Hematopoietic multipotent progenitor cell (in vitro differentiated cells): ENCODE measurements at places on chromosomes 2 and 18.

GRCh38 chr18:55234366-55235093, 275.3 kb upstream of the CCDC68 start:
- peak; percentile 78 for DNase-seq

GRCh38 chr2:171999161-171999560, 592 bp upstream of the METAP1D start:
- no peak for DNase-seq

DNA sequence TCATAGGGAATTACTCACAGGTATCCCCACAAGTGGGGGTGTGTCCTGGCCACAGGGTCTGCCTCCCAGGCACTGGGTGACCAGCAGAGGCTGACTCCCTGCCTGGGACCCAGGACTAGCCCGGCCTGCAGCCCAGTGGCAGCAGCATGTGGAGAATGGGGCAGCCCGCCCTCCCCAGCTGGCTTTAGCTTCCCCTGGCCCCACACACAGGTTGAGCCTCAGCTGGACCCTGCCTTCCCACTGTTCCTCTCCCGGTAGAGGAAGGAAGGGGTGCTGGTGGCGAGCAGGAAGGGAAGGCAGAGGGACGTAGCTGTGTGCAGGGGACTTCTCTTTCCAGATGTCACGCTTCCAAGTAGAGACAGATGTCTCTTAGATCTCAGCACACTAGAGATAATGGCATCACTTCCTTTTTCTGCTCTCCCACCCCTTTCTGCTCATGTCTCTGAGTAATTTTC, 51.4 kb downstream of the EMILIN2 start:
- DNase-seq, result peak; percentile 35

GRCh38 chr2:188345426-188345825, 53.8 kb downstream of the GULP1 start:
- DNase-seq, result no peak

DNA sequence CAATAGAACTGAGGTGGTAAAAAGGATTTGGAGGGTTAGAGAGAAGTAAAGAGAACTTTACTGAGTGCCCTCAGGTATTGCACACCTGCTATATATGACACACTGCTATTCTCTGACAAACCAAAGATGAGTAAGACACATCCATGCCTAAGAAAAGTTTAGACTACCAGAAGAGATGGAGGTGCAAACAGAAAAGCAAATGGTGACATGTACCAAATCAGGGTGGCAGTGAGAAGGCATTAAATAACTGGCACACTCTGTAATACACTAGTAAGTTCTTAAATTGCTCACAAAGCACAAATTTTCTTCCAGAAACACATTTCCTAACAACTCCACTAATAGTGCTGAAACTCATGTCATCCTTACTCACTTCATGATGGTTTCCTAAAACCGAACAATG, 88.6 kb downstream of the KCTD18 start:
- DNase-seq, result no peak

DNA sequence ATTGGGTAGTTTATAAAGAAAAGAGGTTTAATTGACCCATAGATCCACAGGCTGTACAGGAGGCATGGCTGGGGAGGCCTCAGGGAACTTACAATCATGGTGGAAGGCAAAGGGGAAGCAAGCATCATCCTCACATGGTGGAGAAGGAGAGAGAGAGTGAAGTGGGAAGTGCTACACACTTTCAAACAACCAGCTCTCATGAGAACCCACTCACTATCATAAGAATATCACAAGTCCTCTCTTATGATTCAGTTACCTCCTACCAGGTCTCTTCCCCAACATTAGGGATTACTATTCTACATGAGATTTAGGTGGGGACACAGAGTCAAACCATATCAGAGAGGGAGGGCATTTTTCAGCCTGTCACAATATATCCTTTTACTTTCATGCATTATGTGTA, 22.7 kb upstream of the DOCK10 start:
- DNase-seq, result no peak

GRCh38 chr18:26992926-26993325, 127.4 kb upstream of the AQP4 start:
- DNase-seq, result no peak

GRCh38 chr2:106080959-106081358, 113.1 kb downstream of the UXS1 start:
- DNase-seq, result no peak

GRCh38 chr2:12821656-12822055, 104.9 kb downstream of the TRIB2 start:
- DNase-seq, result no peak

DNA sequence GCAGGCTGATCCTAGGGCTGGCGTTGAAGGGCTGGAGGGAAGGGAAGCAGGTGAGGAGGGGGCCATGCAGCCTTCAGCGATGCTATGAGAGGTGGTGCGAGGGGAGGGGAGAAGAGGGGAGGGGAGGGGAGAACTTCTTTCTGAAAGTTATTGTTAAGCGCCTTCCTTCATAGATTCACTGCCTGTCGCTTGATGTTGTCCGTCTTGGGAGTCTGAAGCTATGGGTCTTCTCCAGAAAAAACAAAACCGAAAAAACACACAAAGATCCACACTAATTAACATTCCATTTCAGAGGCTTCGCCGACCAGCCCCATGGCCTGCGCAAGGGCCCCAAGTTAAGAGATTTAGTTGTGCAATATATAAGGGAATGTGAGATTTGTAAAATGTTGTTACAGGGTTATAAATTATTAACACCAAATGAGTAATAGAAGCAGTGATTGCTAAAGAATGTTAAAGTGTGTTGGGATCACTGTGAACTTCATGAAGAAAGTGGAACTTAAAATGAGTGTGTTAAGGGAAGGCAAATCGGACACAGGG, 758 bp downstream of the CFAP221 start:
- no peak for DNase-seq

- DNase-seq, result no peak
Measured at GRCh38 chr2:151486053-151486452, 76.4 kb downstream of the RIF1 start.
